CD8-positive, alpha-beta memory T cell (primary cell): ENCODE measurements at places on chromosomes 12 and 14. TPM values are rescaled to one million over a fixed set of nuclear protein-coding genes. Genes with fewer than 3 reads are reported as not detected.

GRCh38 chr12:10381928-10382628, 7.8 kb downstream of the KLRK1 start:
- peak; percentile 41 for DNase-seq
- H3K27ac ChIP-seq: peak overlapping the region; percentile 50
- H3K4me1 ChIP-seq: peaks cover 16% of the 10 kb centered on the region
- H3K27me3 ChIP-seq: no peaks in the 10 kb centered on the region
- H3K4me3 ChIP-seq: peak overlapping the region; percentile 38

DNA sequence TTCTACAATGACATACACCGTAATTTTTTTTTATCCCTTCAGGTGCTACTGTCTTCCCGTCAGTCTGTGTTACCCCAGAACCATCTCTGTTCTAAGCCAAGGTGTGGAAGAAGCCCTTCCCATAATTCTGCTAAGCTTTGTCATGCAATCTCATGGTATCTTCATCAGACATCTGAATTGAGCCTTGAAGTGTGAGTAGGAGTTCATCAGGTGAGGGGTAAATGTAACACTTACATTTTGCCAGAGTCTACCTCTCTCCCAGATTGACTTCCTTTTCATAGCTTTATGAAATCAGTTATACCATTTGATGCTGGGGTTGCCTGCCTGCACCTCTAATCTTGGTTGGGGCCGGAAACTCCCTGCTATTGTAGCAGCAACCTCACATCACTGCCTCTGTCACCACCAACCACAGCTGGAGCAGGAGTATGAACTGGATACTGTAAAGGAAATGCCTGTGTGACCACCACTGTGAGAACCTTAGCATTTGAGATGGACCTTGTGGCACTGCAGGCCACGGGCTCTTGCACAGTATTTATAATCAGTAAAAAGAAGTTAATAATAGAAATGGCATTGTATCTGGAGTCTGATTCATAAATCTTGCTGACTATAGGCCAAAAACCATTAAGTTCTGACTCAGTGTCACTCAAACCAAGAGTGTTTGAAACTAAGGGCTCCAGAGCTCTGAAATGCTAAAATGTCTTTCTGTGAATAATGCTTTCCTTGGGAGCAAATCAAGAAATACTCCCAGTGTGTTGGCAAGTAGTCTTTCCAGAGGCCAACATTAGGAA, 58.7 kb upstream of the STK38L start:
- H3K4me3 ChIP-seq: no peak overlapping the region
- H3K4me1 ChIP-seq: no peaks in the 10 kb centered on the region
- no peaks in the 10 kb centered on the region for H3K27me3 ChIP-seq
- no peak overlapping the region for H3K27ac ChIP-seq

GRCh38 chr12:3722368-3722767, 30.5 kb downstream of the CRACR2A start:
- peaks cover 7% of the 10 kb centered on the region for H3K4me1 ChIP-seq
- no peak for DNase-seq
- no peak overlapping the region for H3K4me3 ChIP-seq
- no peaks in the 10 kb centered on the region for H3K36me3 ChIP-seq
- no peak overlapping the region for H3K27ac ChIP-seq

DNA sequence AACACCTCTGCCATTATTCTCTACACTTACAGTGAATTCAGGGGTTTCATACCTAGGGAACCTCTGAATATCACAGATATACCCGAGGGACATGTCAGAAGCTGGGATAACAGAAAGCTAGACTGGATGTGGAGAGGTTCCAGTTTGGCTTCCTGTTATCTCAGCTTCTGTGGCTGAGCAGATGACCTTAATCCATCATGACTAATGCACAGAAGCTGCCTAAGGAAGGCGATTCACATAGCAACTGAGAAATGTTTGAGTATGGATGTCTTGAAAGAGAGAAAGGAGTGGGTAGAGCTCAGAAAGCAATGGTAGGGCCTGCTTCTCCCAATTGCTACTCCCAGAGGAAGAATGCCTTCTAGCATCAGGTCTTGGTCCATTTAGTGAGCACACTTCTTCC, 187.6 kb downstream of the RMST start:
- no peak overlapping the region for H3K4me3 ChIP-seq
- no peaks in the 10 kb centered on the region for H3K36me3 ChIP-seq
- no peak for DNase-seq
- H3K4me1 ChIP-seq: no peaks in the 10 kb centered on the region
- H3K27ac ChIP-seq: no peak overlapping the region

The DHRS2 gene
- 3.1 TPM for total RNA-seq
